Brain (organoid and tissue), 16 donors: ENCODE measurements at places on chromosomes 6 and 20. TPM values are rescaled to one million over a fixed set of nuclear protein-coding genes. Genes with fewer than 3 reads are reported as not detected.

Gene INSM1
- 321 TPM for polyA plus RNA-seq

Gene JPH2
- polyA plus RNA-seq, result 0.58 TPM

Gene RNF182
- polyA plus RNA-seq, result 38.1 TPM

Gene IMPG1
- polyA plus RNA-seq, result 0.08 TPM
